Temporal lobe (tissue), 4 donors: ENCODE measurements at places on chromosomes 5 and 9. TPM values are rescaled to one million over a fixed set of nuclear protein-coding genes. Genes with fewer than 3 reads are reported as not detected.

Gene HTR1A
- total RNA-seq, result 8.4 TPM

Gene LRRC26
- 0.49 TPM for total RNA-seq

Gene GBGT1
- 1.5 TPM for total RNA-seq

Gene LAMC3
- total RNA-seq, result 2.7 TPM

Gene CARTPT
- 0.74 TPM for total RNA-seq

Gene EQTN
- 1.2 TPM for total RNA-seq

Gene ADAMTS19
- total RNA-seq, result 2.2 TPM

Gene FRMD3
- total RNA-seq, result 34.7 TPM

Gene LMX1B
- not detected for total RNA-seq

Gene FGD3
- total RNA-seq, result 18.7 TPM

Gene SLC6A3
- not detected for total RNA-seq

Gene ACOT12
- total RNA-seq, result 0.98 TPM

Gene GALT
- 16.5 TPM for total RNA-seq

Gene ISL1
- 0.49 TPM for total RNA-seq

Gene ST8SIA4
- 38.8 TPM for total RNA-seq

Gene NR5A1
- not detected for total RNA-seq

Gene HAVCR2
- 3.9 TPM for total RNA-seq

Gene DOCK2
- 2.0 TPM for total RNA-seq

Gene TRIO
- total RNA-seq, result 381 TPM

Gene PCDHB7
- total RNA-seq, result 8.9 TPM
